ENCODE measurements at places on chromosomes 5 and 9. TPM values are rescaled to one million over a fixed set of nuclear protein-coding genes. Genes with fewer than 3 reads are reported as not detected.

DNA sequence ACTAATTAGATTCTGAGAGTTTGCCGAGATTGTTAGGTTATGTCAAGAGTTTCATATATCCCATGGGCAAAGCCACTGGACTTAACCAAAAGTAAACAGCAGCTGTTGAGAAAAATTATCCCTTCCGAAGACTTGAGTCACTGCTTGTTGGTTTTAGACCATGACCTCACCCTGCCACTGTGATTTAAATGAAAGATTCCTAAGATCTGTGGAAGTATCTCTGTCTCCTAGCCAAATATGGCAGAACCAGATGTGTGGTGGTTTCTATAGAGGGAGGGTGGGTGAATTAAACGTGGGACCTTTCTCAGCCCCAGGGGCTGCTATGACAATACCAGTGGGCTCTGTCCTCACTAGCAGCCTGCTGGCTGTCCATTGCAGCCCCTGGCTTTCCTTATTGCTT is 19.3 kb downstream of the DMRT3 start:
- DNase-seq: no peak

FBP2 gene
- total RNA-seq: 3.1 TPM

- no peak for DNase-seq
Measured at GRCh38 chr5:56161439-56161823, 71.7 kb downstream of the ANKRD55 start.

DNA sequence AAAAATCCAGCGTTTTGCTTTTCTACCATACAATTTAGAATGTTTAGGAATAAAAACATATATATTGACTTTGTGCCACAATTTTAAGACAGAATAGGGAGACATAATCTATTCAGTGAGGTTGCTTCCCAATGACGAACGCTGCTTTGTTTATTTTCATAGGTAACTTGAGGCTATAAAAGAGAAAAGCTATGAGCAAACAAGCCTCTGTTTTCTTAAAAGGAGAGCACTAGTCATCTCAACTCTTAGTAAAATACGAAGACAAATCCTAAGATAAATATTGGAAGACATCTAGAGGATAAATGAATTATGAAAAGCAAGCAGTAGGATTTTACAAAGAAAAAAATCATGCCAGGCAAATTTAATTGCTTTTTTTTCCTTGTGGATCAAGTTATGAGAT is 363.6 kb downstream of the ANXA1 start:
- DNase-seq: no peak

GRCh38 chr9:132622159-132622558 is 39.8 kb downstream of the BARHL1 start:
- no peak for DNase-seq
